ENCODE measurements at places on chromosomes 16 and 17.

GRCh38 chr17:82881900-82882714, 42.3 kb upstream of the ZNF750 start:
- no peak for DNase-seq

DNA sequence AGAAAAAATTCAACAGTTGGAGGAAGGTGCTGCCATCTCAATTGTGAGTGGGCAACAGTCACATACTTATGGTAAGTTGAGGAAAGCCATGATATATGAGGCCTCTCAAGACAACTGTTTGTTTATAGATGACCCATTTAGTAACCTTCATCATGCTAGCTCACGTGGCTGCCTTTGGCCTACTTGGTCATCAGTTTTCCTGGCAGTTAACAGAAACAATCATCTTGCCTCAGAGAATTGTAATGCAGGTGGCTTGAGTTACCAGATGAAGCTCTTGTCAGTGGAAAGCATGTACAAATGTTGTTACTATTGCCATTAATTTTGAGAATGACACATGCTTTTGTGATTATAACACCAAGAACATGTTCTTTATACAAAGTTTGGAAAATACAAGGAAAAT, 14.7 kb downstream of the TPPP3 start:
- DNase-seq: no peak

DNA sequence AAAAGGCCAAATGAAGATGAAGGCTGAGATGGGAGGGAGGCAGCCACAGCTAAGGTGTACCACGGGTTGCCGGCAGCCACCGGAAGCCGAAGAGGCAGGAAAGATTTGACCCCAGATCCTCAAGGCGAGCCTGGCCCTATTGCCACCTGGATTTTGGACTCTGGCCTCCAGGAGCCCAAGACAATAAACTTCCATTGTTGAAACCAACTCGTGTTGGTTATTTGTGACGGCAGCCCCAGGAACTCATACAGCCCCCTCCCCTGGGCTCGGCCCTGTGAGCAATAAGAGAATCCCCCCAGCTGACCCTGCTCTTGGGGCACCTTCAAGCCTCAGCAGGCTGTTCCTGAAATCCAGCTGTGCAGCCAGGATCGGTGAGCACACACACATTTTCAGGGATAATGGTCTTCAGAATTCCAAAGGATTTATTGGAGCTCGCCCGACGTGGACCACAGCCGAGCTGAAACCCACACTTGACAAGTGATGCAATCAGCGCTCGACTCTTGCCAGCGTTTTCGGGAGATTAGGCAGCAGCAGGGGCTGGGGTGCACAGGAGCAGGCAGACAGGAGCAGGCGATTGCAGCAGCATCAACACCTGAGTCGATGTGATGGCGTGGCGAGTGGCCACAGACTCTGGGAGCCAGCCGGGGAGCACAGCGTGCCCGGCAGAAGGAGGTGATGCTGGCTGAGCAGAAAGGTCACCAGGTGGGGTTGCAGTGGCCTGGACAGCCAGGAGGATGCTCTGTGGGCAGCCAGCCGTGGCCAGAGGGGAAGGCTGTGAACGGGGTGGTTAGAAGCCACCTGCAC, 22.4 kb upstream of the CBX4 start:
- no peak for DNase-seq

DNA sequence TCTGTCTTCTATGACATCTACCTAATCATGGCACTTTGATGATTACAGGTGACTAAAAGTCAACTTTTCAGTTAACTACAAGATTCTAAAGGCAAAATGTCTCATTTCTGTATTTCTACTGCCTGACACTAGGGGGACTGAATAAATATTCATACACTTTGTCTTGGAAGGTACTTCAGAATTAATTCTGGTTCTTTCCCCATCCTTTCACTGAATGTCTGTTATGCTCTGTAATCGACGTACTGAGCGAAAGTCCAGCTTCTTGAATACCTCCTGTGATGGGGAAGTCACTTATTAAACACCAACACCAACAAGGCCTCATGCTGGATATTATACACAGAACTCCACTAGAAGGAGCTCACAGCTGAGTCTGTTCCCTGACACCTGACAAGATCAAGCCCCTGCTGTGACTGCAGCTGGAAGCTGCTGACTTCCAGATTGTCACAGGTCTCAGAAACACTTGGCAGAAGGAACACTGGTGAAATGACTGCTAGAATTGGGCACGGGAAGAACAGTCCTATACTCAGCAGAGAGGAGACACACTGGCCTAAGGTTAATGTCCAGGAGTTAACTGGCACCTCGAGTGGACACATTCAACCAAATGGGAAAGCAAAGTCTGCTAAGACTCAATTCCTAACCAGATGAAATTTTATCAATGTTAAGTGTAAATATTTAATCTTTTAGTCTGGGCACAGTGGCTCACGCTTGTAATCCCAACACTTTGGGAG, 31.9 kb downstream of the CMC2 start:
- no peak for DNase-seq

- DNase-seq: no peak
Observed at GRCh38 chr16:63473725-63474124, 1437.5 kb upstream of the CDH8 start.

DNA sequence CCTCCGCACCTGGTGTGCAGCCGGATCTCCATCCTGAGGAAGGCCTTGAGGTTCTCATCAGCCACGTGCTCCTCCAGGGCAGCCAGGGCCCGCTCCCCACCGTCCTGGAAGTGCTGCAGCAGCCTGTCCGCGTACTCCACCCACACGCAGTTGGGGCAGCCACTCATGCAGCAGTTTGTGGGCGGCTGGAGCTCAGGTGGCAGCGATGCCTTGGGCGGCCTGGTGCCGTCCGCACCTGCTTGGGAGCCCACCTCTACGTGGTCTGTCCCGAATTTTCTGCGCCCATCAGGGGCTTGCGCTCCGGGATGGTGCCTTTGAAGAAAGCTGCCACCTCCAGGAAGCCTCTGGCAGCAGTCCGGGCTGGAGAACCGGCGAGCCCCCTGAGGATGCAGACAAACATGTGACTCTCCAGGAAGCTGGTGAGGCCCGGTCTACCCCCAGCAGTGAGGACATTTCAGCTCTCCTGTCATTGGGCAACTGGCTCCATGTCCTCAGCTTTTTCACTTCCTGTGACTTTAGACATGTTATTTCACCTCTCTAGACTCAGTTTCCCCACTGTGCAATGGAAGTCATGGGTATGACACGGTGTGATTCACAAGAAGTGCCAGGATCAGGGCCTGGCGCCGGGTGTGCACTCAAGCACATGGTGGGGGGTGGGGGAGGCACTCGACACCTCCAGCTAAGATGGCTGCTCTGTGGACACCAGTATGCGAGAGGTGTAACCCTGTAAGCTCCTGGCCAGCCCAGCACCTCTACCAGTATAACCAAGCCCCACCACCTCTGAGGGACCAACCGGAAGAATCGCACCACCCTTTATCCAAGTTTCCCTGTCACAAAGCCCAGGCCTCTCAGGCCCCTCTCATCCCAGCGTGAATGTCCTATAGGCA, 957 bp downstream of the OXLD1 start:
- DNase-seq: peak; percentile 32

GRCh38 chr17:4853208-4853671, 20.1 kb downstream of the MINK1 start:
- DNase-seq: no peak

All from omental fat pad (tissue), 4 donors.